ENCODE measurements at places on chromosomes 11 and 22.

GRCh38 chr11:9643751-9644150 lies 20.1 kb upstream of the SWAP70 start:
- DNase-seq = no peak

GRCh38 chr11:120546312-120547205 lies 35.0 kb downstream of the GRIK4 start:
- no peak for DNase-seq

DNA sequence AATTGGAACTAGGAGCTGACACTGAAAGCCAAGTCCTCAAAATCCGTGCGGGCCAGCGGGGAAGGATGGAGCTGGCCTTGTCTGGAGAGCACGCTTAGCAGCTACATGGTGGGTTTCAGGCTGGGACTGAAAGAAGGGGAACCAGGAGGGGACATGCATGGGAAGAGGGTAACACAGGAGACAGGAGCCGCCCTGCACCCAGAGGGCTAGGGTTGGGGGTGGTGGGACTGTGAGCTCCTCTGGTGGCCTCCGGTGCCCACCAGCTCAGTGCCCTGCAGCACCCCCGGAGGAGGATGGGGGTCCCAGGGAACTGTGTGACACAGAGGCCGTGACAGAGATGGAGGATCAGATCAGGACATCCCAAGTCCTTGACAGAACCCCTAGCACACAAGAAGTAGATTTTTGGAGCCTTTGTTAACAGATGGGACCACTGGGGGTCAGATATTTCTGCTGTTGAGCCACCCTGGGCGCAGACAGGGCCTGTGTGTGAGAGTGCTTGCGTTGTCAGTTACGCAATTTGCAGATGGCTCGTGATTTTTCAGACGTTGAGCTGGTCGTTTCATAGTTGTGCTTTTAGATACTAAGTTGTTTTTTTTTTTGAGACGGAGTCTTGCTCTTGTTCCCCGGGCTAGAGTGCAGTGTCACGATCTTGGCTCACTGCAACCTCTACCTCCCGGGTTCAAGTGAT lies 21.3 kb upstream of the GRAMD4 start:
- no peak for DNase-seq

DNA sequence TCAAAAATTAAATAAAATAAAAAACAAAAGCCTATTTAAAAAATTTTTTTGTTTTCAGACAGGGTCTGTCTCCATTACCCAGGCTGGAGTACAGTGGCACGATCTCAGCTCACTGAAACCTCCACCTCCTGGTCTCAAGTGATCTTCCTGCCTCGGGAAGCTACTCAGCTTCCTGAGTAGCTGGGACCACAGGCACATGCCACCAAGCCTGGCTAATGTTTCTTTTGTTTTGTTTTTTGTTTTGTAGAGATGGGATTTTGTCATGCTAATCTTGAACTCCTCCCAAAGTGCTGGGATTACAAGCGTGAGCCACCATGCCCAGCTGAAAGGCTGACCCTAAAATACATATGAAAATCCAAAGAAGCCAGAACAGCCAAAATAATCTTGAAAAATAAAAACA lies 20.4 kb upstream of the L3MBTL2 start:
- DNase-seq = no peak

DNA sequence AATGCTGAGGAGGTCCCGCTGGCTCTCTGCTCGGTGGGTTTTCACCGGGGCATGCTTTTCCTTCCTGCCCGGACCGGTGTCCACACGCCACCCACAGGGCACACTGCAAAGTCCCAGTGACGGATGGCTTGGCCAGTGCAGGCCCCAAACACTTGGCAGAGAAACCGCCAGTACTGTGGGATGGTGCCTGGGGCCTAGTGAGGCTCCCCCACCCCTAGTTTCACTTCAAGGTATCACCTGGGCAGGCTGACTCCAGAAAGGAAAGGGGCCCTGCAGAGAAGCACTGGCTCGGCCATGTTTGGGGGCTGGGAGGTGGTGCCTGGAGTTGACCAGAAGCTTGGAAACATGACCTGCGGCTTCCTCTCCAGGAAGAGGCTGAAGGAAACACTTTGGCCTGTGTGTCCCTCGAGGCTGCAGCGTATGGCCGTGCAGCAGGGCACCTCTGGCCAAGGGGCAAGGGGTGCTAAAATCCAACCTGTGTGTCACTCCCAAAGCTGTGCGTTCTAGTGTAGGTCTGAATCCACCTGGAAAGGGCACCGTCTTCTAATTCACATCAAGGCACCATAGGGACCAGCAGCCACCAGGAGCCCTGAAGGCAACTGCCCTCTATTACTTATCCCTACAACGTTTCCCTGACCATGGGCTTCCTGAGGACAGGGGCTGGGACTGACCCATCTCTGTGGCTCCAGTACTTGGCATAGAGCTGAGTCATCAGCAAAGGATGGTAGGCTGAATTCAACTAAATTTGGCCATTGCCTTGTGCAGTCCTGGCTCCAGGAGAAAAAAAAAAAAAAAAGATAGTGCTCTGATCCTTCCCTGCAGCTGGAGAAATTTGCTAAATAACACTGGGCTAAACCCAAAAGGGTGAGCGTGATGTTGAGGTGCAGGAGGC lies 22.6 kb downstream of the TPBGL start:
- no peak for DNase-seq

- DNase-seq = no peak
Measured at GRCh38 chr11:63844836-63845235, 5.9 kb downstream of the MARK2 start.

GRCh38 chr11:17745023-17745772 lies 10.6 kb downstream of the KCNC1 start:
- DNase-seq = no peak

GRCh38 chr11:105315287-105315686 lies 175.7 kb upstream of the CARD18 start:
- DNase-seq = no peak

- DNase-seq = no peak
Measured at GRCh38 chr11:126969865-126970479, 30.6 kb downstream of the KIRREL3 start.

DNA sequence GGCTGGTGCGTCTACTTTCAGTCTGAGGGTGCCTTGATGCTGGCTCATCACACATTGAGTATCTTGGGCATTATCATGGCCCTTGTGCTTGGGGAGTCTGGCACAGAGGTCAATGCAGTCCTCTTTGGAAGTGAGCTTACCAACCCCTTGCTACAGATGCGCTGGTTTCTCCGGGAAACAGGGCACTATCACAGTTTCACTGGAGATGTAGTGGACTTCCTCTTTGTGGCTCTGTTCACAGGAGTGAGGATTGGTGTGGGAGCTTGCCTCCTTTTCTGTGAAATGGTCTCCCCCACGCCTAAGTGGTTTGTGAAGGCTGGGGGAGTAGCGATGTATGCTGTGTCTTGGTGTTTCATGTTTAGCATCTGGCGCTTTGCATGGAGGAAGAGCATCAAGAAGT lies 4.9 kb downstream of the TLCD5 start:
- no peak for DNase-seq

- no peak for DNase-seq
Measured at GRCh38 chr11:123046473-123047259, 15.3 kb downstream of the HSPA8 start.

DNA sequence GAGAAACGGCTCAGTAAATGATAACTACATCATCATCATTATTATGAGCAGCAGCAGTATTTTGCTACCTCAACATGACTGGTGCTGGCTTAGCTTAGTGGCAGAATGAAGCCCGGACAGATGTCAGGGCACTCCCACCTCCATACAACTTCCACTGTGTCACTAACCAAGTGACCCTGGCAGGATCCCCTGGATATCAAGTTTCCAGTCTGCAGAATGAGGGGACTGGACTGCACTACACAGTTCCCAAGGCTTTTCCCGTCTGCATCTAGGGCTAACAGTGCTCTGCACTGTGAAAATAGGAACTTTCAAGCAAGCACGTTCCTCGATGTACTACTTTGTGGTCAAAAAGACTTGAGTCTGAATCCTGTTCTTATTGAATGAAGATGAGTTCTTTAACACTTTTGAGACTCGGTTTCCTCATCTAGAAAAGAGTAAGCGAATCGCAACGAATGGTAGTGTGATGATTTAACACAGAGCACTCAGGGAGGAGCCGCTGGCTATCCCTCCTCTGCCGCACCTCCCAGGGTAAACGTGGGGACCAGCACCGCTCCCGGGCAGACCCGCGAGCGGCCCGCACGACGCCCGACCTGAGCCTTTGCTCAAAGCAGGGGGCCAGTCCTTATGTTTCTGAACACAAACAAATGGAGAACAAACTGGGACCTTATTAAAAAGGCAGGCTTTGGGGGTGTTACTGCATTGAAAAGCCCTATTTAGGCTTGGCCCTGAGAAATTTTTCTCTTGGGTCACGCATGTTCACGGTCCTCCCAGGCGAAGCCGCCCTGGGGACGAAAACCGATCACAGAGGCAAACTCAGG lies 910 bp downstream of the CLTCL1 start:
- DNase-seq = peak; percentile 31

DNA sequence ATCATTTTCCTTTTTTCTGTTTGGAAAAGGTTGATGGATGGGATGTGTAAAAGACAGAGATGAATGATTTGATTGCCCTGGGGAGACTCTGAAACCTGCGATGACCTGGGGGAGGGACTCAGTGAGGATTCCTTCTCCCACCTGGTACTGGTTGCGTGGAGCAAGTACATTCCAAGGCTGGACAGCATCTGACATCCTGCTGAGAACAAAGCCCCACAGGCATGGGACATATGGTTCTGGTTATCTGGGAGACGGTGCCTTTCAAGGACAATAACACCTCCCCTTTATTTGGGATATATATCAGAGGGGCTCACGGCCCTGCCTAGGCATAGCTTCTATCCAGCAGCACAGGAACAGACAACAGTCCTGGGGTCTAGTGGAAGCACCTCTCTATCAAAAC lies 527.8 kb downstream of the METTL15 start:
- no peak for DNase-seq

- DNase-seq = no peak
Measured at GRCh38 chr11:64715756-64716472, 7.1 kb downstream of the NRXN2 start.

- DNase-seq = no peak
Measured at GRCh38 chr11:9005087-9005486, 1.3 kb upstream of the NRIP3 start.

DNA sequence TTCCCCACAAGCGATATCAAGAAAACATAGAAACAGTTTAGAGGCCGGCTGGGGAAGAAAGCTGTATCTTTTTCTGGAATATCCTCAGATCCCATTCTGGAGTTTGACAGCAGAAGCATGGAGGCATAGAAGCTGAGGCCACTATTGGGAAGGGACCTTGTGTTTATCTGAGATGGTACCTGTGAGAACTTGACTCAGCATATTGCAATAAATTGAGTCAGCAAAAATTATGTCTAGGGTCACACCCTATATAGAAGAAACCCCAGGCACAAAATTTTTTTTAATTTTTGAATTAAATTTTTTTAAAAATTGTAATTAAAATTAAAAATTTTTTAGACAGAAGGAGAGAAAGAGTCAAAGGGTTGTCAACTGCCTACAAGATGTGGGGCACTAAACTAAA lies 178.7 kb downstream of the NTM start:
- DNase-seq = no peak

DNA sequence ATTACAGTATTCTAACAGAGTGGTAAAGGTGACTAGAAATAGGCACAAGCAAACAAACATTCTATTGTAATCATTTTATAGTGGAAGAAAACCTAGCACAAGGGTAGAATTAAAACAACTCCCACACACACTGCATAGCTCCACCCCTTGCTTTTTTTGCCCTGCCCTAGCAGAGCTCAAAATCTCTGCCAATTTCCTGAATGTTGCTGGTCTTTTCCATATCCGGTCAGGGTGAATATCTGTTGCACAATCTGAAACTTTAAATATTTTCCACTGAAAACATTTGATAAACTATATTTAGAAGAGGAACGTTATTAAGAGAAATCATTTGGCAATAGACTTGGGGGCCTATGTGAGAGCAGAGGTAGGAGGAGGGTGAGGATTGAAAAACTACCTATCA lies 2.7 kb downstream of the SPA17 start:
- DNase-seq = no peak

DNA sequence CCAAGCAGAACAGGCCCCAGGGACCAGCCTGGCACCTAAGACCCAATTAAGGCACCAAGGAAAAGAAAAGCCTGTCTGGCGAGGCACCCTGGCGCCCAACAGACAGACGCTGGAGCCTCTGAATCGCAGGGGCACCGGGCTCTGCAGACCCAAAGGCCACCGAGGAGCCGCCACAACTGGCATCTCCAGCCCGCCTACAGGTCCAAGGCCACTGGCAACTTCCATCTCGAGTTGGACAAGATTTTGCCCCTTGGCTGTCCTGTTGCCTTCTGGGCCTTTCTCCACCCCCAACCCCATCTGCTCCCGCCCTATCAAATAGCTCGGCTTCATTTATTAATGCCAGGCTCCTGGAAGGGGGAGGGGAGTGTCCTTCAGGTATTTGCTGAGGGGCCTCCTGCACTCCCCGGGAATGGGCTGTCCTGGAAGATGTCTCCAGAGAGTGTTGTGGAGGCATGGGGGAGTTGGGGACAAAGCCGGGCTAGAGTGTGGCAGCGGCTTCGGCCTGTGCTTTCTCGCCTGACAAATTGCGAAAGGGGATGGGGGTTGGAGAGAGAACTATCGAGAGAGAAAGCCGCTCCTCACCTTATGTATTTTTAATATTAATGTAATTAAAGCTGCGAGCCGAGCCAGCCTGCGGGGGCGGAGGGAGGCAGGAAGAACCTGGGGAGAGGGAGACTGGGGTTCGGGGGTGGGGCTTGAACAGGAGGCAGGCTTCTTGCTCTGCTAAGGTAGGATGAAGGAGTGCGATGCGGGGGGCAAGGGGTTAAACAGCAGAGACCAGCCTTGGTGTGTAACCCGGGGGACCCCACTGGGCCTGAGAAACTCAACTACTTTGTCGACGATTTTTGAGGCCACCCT lies 2.0 kb downstream of the DSCAML1 start:
- no peak for DNase-seq

DNA sequence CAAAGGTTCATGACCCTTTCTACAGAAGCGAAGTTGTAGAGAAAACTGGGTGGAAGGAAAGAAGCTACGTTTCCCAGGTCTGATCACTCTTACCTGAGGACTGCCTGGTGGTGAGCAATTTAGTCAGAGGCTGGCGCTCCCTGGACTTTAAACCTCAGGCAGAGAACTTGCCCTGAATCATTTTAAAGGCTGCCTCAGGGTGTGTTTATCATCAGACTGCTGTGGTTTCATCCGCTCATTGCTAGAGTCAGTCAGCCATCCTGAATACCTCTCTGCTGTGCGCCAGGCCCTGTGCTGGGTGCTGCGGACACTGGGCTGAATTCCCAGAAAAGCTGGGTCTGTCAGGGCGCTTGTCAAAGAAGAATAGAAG lies 2.7 kb downstream of the DTX4 start:
- no peak for DNase-seq

GRCh38 chr11:10566257-10566957 lies 2.1 kb downstream of the LYVE1 start:
- DNase-seq = no peak

GRCh38 chr22:43060183-43060582 lies 29.0 kb downstream of the TTLL1 start:
- DNase-seq = peak; percentile 76

- no peak for DNase-seq
Measured at GRCh38 chr11:58637371-58637770, 14.9 kb downstream of the CNTF start.

DNA sequence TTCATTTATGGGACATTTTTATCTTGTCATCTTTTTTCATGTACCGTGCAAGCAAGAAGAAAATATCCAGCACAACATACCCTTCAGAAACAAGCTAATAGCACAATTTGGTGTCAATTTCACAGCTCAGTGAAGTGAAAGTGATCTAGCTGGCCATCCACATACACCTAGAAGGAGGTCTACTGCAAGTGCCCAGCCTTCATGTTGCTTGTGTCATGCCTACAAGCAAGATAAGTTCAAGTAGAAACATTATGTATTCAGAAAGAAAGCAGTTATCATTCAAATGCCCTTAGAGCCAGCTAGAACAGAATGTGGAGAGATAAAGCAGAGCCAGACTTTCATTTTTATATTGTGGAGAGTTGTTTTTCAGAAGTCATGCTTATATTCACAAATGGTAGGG lies 325.7 kb upstream of the PITPNB start:
- no peak for DNase-seq

Measured in activated T-cell treated with anti-CD3 and anti-CD28 coated beads, Interleukin-2, amount 50 U/mL, for 48 hours (primary cell).